ENCODE measurements at places on chromosomes 2 and 18.

DNA sequence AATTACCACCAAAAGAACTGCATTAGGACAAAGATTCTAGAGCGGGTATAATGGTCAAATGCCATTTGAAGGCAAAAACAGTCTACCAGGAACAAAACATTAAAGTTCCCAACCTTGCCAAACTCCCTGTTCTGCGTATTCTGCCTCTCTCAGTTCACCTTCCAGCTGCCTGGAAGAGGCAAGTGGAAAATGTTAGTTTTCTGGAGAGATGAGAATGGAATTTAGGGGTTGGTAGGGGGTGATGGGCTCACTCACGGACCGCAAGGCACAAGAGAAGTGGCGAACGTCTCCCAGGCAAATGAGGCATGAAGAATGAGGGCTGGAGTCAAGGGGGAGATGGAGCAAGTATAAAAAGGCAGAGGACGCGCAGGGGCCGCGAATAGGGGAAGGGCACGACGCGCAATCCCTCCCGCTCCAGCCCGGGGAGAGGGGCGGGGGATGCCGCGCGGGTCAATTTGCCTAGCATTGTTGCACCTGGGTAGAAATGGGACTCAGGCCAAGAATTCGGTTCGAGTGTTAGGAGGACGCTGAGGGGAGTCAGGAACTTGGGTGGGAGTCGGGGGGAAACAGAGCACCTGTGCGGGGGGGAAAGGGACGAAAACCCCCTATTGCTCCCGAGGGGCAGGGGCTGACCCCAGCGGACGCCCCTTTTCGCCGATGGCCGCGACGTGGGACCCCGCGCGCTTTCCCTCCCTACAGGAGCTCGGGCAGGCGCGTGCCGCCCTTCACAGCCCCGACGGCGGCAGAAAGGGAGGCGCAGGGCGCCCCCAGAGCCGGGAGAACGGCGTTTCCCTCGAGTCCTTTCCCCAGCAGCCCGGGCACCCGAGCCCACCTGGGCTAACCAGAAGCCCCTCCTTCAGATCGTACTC is 573 bp downstream of the PAIP2B start:
- peak; percentile 74 for DNase-seq

DNA sequence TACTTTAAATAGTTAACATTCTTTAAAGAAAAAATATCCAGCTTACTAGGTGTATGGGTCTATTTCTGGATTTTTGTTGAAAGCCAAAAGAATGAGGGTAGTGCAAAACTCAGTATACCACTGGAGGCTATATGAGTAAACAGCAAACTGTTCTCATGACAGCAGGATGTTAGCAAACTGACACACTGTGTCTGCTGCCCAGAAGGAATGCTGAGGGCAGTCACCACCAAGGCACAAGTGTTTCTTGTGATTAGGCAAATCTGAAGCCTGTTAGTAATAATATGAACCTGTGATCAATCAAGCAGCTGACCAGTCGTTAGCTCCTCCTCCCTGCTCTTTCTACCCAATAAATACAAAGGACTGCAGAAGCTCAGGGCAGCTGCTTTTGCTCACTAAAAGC is 50.5 kb upstream of the SULT1C3 start:
- no peak for DNase-seq

- no peak for DNase-seq
These were observed 285.4 kb downstream of the LPIN1 start for GRCh38 chr2:12031866-12032265.

GRCh38 chr2:191020742-191021381 is 6.9 kb upstream of the STAT1 start:
- DNase-seq: no peak

- no peak for DNase-seq
These were observed 37.5 kb downstream of the FMNL2 start for GRCh38 chr2:152372438-152372984.

GRCh38 chr2:1854729-1855547 is 110.6 kb upstream of the PXDN start:
- no peak for DNase-seq

GRCh38 chr2:209389171-209389618 is 34.7 kb upstream of the MAP2 start:
- DNase-seq: no peak

DNA sequence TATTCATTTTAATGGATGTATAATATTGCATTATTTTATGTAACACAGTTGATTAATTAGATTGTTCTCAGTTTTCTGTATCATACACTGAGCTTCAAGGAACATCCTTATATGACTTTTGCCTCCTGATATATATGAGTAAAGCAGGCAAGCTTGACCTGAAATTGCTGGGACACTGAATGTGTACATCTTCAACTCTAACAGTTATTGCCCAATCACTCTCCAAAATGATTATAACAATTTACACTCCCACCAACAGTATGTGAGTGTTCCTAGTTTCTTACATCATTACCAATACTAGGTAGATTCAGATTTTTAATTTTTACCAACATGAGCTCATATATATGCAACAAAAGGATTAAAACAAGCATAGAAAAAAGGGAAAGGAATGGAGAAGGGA is 379.4 kb downstream of the SETBP1 start:
- no peak for DNase-seq

GRCh38 chr18:79047556-79048244 is 21.5 kb upstream of the ATP9B start:
- DNase-seq: no peak

DNA sequence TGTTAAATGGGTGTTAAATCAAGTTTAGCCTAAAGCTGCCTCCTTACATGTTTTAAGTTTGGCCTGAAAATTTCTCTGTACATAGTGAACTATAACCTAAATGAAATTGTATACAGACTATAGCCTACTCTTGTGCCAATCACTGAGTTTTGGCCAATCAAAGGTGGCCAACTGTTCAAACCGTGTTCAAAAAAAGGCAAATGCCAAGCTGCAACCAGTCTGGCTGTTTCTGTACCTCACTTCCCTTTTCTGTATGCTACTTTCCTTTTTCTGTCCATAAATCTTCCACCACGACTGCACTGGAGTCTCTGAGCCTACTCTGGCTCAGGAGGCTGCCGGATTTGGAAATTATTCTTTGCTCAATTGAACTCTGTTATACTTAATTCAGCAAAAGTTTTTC is 121.0 kb downstream of the SPOPL start:
- DNase-seq: no peak

GRCh38 chr18:41940506-41941215 is 14.4 kb upstream of the PIK3C3 start:
- DNase-seq: no peak

DNA sequence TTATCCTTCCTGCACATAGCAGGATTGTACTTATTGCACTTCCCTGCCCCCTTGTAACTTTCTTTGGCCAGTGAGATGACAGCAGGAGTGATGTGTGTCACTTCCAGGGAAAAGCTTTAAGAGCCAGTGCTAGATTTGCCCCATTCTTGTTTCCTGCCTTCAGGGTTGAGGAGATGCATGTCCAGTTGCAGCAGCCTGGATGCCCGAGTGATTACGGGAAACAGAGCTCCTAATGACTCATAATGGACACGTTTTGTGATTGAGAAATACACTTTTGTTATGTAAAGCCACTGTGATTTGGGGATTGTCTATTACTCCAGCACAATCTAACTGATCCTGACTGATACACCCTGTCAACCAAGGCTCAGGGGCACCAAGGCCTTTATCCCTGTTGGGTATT is 5.0 kb upstream of the TET3 start:
- no peak for DNase-seq

DNA sequence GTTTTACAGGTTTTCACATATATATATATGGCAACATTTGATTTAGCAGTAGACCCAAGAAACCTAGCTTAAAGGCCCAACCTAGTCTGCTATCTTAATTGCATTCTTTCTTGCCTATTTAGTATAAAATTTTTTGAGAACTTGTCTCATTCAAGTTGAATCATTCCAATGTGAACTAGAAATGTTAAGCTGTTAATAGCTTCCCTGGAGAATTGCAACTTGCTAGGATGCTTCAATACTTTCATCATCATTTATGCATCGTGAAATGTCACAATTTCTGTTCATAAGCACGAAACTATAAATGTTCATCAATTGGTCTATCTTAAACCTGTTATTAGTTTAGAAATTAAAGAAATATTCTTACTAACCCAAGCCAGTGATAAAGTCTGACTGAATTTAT is 217.6 kb downstream of the BABAM2 start:
- no peak for DNase-seq

DNA sequence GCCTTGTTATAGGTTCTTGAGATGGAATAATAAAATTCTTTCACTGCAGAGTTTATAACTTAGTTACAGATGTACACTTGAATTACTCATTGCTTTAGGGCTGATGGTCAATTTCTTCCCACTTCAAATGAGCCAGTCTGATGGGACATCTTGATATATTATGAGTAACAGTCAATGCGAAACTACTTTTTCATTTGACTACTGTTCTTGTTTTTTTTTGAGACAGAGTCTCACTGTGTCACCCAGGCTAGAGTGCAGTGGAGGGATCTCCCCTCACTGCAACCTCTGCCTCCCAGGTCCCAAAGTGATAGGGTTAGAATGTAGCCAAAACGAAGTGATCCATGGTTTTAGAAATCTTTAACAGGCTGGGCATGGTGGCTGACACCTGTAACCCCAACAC is 57.1 kb downstream of the ST3GAL5 start:
- DNase-seq: no peak

DNA sequence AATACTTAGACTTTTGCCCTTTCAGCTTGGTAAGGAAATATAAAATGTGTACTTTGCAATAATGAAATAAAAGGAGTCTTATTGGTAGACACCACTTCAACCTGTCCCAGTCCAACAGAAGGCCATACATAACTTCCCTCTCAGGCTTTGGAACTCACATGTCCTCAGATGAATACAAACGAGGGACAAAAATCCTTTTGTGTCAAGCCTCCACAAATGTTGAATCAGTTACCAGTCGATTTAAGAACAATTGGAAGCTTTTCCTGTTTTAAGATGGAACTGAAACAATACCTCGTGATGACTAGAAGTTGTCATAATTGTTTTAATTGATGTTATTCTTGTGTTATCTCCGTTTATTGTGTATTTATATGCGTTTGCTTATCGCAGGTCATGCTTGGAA is 385.1 kb upstream of the POU3F3 start:
- no peak for DNase-seq

DNA sequence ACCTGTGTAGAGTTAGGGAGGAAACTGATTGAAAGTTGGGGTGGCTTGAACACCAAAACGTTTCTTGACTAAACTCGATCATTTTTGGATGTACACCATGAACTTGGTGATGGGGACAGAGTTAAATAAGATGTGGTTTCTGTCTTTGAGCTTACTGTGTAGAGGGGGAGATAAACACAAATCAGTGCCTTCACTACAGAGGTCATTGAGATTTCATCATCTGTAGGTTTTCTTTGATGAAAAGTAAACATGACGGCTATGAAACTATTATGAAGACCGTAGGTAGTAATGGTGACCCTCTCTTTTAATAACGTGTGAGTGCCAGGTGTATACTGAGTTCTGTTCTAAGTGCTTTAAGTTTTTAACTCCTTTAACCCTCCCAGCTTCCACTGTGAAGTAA is 6.5 kb downstream of the LCLAT1 start:
- DNase-seq: no peak

DNA sequence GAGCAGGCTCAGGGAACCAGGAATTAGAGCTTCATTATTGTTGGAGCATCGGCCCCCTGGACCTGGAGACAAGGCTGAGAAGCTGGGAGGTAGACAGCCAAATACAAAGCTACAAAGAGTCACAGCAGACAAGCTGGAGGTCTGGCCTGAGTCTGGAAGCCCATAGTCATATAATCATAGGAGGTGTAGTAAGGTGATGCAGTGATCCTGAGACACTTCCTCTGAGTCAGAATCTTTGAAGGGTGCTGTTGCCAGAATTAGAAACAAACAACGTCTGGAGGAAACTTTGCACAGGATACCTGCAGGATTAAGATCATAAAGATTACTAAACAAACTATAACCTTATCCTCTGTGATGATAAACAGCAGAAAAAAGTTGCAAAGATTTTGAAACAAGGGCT is 213.8 kb downstream of the DSC3 start:
- DNase-seq: no peak

GRCh38 chr2:45207101-45207500 is 197.8 kb upstream of the SIX2 start:
- DNase-seq: no peak

DNA sequence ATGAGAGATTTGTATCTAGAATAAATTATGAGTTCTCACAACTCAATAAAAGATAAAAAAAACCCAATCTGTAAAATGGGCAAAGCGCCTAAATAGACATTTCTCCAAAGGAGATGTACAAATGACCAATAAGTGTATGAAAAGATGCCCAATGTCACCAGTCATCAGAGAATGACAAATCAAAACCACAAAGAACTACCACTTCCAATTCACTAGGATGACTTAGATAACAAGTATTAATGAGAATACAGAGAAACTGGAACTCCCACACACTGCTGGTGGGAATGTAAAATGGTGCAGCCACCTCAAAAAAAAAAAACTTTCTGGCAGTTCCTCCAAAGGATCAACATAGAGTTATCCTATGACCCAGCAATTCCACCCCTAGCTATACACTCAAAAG is 17.4 kb upstream of the COL6A3 start:
- DNase-seq: no peak

- DNase-seq: no peak
These were observed 15.7 kb downstream of the DYNC1I2 start for GRCh38 chr2:171702781-171703556.

DNA sequence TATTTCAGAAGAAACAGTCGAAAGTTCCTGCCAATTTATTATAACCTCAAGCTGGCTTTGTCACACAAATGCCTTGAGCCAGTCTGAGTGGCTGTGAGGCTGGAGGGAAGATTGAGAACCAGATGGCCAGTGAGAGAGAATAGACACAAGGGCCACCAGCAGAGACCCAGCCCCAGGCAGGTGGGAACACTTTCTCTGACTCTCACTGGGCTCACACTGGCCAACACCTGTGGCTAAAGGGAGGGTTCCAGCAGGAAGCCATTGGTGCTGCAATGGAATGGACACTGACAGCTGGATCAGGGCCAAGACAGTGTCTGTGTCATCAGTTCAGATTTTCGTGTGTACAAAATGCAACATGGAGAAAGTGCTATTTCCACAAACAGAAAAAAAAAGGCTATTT is 29.9 kb downstream of the LOXHD1 start:
- DNase-seq: peak; percentile 46

All from coronary artery (tissue), 2 donors.